ENCODE measurements at places on chromosomes 6 and 20. TPM values are rescaled to one million over a fixed set of nuclear protein-coding genes. Genes with fewer than 3 reads are reported as not detected.

- DNase-seq, result no peak
These were observed 1.1 kb downstream of the AIG1 start for GRCh38 chr6:143061597-143062385.

GRCh38 chr6:41722969-41723529 is 12.4 kb downstream of the TFEB start:
- DNase-seq, result no peak

DNA sequence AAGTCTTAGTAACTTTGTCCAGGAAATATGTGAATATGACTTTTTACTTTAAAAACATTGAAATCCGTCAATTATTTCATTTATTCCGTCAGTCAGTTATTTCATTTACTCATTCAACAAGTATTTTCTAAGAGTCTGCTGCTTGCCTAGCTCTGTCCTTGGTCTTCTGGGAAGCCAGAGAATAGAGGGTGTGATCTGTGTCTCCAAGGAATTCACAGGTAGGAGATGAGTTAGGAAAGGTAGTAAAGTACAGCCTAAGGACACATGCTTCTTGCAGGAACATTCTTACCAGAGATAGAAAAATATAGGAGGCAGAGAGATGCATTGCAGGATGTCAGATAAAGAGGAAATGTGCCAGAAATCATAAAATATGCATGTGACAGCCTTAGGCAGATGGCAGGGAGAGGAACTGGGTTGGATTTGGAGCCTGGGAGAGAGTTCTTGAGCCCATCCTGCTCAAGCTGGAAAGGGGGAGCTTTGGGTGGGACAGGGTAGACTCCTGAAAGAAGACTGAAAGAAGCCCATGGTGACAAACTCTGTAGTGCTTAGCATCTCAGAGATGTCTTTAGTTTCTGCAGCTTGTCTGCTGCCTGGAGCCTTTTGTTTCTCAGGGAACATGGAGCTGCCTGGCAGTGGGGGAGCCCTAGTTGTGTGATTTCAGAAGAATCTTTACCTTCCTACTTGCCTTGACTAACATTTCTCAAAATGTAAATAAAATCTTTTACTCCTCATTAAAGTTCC is 3.5 kb downstream of the SH3BGRL2 start:
- DNase-seq, result no peak

DNA sequence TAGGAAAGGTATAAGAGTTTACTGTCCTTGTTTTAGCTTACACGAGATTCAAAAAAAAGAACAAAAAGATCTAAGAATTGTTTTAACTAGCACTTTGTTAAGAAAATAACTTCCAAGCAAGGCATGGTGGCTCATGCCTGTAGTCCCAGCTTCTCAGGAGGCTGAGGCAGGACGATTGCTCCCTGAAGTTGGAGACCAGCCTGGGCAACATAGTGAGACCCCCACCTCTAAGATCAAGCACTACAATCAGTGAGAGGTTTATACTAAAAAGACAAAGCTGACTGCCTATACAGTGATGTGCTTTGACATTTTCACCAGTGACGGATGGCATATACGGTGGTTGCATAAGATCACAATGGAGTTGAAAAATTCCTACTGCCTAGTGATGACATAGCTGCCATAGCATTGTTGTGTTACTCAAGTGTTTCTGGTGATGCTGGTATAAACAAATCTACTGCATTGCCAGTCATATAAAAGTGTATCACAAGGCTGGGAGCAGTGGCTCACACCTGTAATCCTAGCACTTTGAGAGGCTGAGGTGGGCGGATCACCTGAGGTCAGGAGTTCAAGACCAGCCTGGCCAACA is 68.6 kb downstream of the B4GALT5 start:
- no peak for DNase-seq

- DNase-seq, result no peak
These were observed 154.8 kb upstream of the KCNQ5 start for GRCh38 chr6:72466971-72467566.

- DNase-seq, result no peak
These were observed 48.5 kb downstream of the BTBD3 start for GRCh38 chr20:11966186-11966585.

DNA sequence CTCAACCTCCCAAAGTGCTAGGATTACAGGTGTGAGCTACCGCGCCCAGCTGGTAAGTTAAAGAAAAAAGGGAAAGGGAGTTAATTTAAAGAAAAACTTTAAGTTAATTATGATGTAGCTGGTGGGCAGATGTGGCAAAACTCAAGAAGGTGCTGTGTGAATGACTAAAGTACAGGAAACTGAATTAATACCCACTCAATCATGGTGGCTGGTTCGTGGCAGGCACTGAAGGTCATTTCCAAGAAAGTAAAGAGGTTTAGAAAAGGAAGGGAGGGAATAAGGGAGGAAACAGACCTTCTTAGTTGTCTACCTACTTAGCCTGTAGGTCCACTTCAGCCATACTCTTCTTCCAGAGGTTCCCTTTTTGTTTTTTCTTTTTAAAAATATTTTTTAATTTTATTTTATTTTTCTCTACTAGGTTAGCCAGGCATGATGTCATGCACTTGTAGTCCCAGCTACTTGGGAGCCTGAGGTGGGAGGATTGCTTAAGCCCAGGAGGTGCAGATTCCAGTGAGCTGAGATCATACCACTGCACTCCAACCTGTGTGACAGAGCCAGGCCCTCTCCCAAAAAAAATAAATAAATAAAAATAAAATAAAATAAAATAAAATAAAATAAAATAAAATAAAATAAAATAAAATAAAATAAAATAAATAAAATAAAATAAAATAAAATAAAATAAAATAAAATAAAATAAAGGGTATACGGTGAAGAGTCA is 11.9 kb upstream of the TGM3 start:
- no peak for DNase-seq

DNA sequence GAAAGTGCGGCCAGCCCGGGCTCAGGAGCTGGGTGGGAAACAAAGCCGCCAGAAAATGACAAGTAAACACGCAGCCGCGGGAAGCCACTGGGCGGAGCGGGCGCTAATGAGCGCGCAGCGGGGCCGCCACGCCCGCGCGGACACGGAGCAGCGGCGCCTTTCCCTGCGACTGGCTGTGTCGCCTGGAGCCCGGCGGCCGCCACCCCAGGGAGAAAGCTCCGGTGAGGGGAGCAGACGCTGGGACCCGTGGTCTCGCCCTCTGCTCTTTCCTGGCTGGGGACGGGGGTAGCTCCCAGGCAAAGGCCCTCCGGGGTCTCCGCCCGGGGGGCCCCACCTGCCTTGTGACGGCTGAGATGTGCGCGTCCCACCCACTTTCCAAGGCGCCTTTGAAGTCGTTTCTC is 54.9 kb downstream of the PRR18 start:
- peak; percentile 56 for DNase-seq

- no peak for DNase-seq
These were observed 44.0 kb upstream of the NNAT start for GRCh38 chr20:37477041-37477440.

GRCh38 chr20:53579266-53579580 is 14.4 kb downstream of the ZNF217 start:
- no peak for DNase-seq

DNA sequence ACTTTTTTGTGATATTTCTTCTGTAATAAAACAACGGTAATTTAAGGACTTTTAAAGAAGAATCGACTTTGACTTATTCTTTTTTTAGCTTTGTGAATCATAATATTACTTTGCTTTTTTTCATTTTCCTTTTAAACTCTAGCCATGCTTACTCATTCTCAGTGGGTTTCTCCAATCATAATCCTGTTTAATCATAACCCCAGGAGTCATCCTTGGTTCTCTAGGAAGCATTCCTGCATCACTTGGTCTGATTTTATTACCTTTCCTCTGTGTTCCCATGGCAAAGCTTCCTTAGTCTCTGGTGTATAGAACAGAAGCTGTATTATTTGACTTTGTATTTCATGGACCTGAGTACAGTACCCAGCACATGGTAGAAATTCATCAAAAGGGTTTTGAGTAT is 223.5 kb downstream of the CDKAL1 start:
- no peak for DNase-seq

DNA sequence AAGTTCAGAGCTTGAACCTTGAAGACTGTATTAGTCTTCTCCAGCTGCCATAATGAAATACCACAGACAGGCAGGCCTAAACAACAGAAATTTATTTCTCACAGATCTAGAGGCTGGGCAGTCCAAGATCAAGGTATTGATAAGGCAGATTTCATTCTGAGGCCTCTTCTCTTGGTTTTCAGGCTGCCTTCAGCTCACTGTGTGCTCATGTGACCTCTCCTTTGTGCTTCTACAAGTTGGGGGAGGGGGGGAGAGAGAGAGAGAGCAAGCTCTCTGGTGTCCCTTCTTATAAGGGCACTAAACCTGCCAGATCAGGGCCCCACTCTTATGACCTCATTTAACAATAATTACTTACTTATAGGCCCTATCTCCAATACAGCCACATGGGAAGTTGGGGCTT is 102.6 kb upstream of the RSPO3 start:
- DNase-seq, result no peak

DNA sequence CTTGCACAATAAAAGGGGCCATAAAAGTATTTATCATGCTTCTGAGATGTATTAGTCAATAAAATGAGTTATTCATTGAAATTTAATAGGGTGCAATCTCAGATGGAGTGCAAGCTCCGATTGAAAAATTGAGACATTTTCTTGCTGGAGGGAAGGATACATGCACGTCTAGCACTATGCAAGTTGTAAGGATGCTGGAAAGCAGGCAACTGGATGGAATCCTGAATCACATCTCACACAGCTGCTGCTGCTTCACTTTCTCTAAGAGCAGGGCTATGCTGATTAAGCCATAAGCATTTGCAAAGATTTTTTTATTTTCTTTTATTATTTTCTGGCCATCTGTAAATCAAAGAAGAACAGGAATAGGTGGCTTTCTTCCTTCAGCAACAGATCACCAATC is 308.8 kb upstream of the EPHA7 start:
- DNase-seq, result no peak

PCNA gene
- 421 TPM for total RNA-seq

COL19A1 gene
- total RNA-seq, result 0.06 TPM

PAK5 gene
- total RNA-seq, result not detected

TBX18 gene
- total RNA-seq, result not detected

SLC22A3 gene
- total RNA-seq, result not detected

ATXN1 gene
- 67.2 TPM for total RNA-seq

SLC22A7 gene
- not detected for total RNA-seq

RRAGD gene
- 10.9 TPM for total RNA-seq

GSTA5 gene
- total RNA-seq, result not detected

Measured in activated naive CD8-positive, alpha-beta T cell treated with anti-CD3 and anti-CD28 coated beads, Interleukin-2, amount 10 ng/mL, durations not matched to agents 7 days and 5 days (primary cell).